ENCODE measurements at places on chromosomes 4 and X.

GRCh38 chr4:68951078-68951805 lies at the start of gene UGT2A3:
TSS of gene UGT2A3 (minus strand) at chr4:68951804. CDS start at chr4:68951760, 44 bp downstream.
- no peak for DNase-seq

- no peak for DNase-seq
Measured at GRCh38 chr4:10664408-10664807, 20.2 kb downstream of the CLNK start.

DNA sequence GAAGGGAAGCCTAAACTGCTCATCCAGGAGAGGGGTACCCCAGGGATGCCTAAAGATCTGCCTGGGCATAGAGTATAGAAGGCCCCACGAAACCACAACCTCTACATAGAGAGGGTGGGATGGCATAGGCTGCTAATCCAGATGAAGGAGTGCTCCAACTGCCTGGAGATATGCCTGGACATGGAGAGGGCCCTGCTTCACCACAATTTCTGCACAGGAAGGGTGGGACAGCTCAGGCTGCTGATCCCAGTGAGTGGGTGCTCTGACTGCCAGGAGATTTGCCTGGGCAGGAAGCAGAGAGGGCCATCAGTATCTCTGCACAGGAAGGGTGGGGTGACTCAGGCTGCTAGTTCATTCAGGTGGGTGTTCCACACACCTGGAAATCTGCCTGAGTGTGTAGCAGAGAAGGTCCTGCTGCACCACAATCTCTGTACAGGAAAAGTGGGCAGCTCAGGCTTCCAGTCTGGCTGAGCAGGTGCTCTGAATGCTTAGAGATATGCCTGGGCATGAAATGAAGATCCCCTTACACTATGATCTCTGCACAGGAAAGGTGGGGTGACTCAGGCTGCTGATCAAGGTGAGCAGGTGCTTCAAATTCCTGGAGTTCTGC lies 61.1 kb downstream of the ZNF518B start:
- no peak for DNase-seq

- DNase-seq = no peak
Measured at GRCh38 chr4:8336412-8337075, 67.0 kb downstream of the HTRA3 start.
